Stimulated activated CD4-positive, alpha-beta T cell treated with anti-CD3 and anti-CD28 coated beads, Interleukin-2, amount 100 ng/mL, for 4 hours (primary cell): ENCODE measurements at places on chromosomes 1 and 21.

DNA sequence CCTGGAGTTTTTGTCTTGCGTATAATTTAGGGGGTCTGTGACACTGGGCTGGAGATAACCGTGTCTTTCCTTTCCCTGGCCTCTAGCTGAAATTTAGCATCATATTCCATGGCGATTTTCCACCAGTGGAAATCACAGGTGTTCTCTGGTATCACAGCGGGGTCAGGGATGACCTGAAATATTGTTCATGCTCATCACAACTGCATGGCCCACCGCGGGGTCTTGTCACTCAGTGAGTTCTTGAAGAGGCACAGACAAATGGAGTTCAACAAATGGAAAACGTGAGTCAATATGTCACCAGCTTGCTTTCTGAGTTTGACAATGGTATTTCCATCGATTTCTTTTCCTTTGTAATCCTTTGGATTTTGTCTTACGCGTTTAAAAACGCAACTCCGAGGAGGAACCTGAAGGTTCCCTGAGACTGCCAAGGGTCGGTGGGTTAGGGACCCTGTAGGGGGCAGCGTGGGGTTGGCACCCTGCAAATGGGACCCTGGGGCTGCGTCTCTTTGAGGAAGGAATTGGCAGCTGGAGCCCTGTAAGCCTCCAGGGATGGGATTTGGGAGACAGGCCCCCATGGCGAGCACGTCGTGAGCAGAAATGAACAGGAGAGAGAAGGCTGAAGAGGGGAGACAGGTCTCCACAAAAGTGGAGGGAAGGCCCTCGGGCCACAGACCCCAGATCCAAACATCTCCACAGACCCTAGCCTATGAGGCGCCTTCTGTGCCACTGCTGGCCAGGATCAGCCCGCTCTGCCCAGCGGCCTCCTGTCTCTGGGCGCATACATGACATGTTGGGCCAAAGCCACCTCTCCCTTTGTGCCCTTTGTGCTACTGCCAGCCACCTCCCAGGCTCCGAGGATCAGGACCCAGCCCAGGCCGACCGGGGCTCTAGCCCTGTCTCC lies 32.1 kb upstream of the RUNX3 start:
- no peak for DNase-seq

DNA sequence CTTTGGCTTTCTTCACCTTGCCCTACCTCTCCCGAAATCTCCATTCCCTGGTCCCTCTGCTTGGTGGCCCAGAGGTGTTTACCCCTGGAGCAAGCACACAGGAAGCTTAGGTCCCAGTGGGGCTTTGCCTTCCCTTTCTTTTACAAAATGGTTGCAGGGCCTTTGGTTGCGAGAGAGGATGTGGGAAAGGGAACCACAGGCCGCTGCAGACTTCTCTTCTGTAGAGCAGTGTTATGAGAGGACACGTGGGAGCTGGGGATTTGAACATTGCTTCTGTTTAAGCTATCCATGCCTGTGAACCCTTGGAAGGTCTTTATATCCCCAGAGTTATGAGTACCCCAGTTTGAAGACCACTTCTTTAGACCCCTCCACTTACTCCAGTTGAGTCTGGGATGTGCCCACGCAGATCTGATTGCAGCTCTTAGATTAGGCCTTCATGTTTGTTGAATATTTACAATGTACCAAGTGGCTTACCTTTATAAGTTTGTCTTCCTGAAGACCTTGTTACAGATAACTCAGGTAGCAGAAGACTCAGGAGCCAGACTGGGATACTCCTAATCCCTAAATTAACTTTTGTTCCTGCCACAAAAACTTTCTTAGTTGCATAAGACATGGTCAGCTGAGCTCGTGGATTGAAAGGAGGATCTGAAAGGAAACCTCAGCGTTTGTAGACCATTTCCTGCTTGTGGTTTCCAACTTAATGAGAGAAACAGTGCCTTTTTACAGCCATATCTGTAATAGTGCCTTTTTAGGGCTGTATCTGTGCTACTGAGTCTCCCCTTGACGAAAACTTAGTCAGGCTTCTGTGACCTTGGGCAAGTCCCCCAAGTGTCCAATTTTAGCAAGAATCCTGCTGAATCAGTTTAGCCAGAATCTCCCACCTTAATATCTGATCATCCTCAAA lies 21.9 kb upstream of the IVNS1ABP start:
- no peak for DNase-seq

DNA sequence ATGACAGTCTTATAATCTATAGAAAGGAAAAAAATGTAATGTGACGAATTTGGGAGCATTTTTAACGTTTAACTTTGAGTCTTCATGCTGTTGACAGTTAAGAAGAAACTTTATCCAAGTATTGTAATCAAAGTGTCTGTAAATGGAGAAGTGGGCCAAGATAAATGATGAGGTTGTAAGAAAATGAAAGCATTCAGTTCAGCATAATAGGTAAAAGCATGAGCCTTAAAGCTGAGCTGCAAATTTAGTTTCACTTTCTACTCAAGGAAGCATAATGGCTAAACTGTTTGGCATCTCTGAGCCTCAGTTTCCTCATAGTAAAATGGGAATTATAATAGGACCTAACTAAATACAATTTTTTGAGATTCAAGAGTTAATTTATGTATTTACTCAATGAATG lies 1554.8 kb downstream of the KCNT2 start:
- no peak for DNase-seq

- DNase-seq, result no peak
Observed at GRCh38 chr1:24003331-24003972, 23.3 kb upstream of the SRSF10 start.

DNA sequence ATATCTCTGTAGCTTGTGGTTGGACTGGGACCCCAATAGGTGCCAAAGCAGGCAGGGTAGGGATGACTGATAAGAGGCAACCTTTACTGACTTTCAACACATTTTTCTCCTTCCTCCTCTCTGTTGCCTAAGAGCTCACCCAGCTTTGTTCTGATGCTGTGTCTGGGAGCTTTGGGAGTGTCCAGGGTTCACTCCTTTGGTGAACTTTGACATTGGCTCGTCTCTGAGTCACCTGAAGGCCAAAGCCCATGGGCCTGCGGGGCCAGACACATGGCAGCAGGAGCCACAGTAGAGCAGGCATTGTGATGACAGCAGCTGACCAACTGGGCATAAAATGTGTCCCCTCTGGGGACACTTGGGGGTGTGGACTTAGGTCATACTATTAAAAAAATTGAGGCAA lies 99.5 kb upstream of the ZNF644 start:
- no peak for DNase-seq

- no peak for DNase-seq
Observed at GRCh38 chr1:87852410-87853161, 523.9 kb downstream of the LMO4 start.

DNA sequence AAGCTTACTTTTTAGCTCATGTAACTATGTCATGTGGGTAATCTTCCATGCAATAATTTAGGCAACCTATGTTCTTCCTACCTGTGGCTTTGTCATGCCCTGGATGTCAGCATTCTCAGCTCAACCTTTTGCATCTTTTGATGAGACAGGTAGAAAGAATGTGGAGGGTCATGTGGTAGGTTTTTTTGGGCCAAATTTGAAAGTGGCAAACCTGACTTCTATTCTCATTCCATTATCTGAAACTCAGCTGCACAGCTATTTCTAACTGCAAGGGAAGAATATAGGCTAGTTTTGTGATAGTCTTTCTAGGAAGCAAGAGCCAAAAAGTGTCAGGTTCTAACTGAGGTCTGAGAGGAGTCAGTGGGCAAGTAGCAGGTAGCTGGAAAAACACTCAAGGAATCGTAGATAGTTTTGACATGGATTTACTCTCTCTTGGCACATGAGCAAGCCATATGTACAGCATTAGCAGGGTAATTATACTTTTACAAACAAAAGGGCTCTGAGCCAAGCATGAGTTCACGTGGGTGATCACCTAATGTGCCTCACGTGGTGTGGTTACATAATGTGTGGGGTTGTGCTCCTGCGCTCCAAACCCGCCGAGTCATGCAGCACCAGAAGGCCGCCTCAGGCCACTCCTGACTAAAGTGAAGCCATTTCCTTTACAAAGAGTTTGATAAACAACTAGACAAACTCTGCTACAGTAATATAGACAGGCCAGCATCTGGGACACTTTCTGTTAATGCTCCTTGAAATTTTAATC lies 1013.8 kb downstream of the PLA2G4A start:
- DNase-seq, result no peak

DNA sequence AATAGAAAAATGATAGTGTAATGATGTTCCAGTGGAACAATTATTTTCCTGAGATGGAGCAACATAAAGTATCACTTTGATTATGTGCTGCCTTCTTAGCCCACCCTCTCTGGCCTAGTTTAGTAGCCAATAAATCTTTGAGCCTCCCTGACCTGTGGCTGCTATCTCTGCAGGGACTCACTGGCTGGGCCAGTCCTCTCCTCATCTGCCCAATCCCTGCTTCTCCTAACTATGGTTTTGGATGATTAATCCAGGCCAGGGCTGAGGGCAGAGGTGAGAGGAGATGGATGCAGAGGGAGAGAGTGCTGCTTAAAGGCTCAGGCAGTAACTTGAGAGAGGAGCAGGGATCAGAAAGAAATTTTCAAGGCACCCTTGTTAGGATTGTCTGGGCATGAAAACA lies 89.0 kb upstream of the CD34 start:
- DNase-seq, result no peak

- DNase-seq, result peak; percentile 26
Observed at GRCh38 chr1:20058531-20058930, 11.5 kb upstream of the PLA2G5 start.

DNA sequence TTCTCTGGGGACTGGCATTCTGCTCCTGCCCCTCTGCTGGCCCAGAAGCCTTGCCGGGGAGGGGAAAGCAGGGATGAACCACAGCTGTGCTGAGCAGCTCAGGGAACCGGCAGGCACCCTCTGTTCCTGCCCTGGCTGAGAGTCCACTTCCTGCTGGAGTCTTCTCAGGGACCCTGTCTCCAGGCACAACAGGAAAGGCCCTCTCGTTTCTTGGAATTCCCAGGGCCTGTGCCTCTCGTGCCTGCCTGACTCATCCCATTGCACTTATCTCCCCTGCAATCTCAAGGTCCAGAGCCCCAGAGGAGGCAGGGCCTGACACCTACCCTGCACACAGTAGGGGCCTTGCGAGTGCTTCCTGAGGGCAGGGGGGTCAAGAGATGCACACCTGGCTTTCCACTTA lies 1.1 kb upstream of the EDN2 start:
- DNase-seq, result no peak

- no peak for DNase-seq
Observed at GRCh38 chr1:60564916-60565750, 491.6 kb upstream of the C1orf87 start.

DNA sequence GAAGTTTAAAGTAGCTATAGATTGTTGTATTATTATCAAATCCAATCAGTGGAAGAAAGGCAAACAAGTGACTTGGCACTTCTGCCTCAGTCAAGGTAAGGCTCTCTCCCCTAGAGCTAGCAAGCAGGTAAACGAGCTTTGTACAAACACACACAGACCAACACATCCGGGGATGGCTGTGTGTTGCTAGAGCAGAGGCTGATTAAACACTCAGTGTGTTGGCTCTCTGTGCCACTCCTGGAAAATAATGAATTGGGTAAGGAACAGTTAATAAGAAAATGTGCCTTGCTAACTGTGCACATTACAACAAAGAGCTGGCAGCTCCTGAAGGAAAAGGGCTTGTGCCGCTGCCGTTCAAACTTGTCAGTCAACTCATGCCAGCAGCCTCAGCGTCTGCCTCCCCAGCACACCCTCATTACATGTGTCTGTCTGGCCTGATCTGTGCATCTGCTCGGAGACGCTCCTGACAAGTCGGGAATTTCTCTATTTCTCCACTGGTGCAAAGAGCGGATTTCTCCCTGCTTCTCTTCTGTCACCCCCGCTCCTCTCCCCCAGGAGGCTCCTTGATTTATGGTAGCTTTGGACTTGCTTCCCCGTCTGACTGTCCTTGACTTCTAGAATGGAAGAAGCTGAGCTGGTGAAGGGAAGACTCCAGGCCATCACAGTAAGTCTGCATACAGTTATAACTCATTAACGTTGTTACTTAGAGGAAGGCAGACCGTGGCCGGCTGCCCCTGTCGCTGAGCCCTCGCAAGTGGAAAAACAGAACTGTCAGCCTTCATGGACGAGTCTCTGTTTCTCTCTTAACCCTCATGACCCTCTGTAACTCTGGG lies at the start of gene PALMD:
Gene PALMD, plus strand, starts transcription at position 415 of the 833 bp plus-strand sequence. Its CDS starts 205 bp downstream, at position 620.
- no peak for DNase-seq

DNA sequence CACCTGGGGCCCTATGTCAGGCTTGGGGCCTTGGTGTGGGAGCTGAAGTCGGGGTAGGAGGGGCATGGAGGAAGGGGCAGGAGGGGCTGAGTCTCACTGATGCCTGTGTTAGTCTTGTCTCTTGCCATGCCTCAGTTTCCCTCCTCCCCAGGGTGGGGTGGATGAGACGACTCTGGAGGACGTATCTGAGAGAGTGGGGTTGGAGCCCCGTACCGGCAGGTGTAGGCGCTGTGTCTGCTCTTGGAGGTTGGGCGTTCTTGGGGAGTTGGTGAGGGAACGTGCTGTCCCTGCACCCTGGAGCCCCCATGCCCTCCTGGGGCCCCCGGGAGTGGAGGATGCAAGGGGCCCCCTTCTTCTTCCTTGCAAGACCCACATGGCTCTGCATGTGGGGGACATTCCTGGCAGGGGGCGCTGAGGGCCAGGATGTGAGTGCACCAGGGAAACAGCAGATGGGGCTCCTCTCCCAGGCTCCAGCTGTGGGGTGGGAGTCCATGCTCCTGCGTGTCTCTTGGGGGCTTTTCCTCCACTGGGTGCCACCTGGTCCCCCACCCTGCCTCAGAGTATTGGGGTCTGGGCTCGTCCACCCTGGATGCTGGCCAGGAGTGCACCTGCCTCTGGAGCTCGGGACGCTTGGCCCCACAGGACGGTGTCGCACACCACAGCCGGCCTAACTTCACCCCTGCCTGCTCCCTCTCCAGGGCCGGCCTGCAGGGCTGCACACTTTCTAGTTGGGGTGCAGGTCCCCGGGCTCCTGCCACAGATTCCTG lies 1.4 kb upstream of the TNFRSF14 start:
- DNase-seq, result peak; percentile 29

GRCh38 chr1:17259233-17259873 lies 10.5 kb downstream of the PADI3 start:
- no peak for DNase-seq

DNA sequence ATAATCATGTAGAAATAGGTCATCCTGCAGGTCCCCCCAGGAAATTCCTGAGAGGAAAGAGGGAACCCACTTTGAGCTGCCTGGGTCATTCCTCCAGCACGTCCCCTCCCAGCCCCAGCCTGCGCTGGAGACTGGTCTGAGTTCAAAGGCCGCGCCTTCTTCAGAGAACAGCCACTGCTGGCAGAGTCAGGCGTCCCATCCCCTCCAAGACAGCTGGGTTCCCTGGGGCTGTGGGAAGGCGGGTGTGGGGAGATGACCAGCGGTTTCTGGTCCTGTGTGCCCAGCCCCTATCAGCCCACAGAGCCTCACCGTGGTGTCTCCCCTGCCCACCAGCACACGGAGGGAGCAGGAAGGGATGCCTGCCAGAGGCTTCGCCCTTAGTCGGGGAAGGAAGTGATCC lies 18.0 kb upstream of the TRAPPC10 start:
- no peak for DNase-seq

- DNase-seq, result no peak
Observed at GRCh38 chr1:5576011-5576672, 416.1 kb downstream of the NPHP4 start.
